Kidney capillary endothelial cell (primary cell): ENCODE measurements at places on chromosomes 6 and 20.

- no peak for DNase-seq
Measured at GRCh38 chr6:34225551-34225950, 11.1 kb upstream of the HMGA1 start.

DNA sequence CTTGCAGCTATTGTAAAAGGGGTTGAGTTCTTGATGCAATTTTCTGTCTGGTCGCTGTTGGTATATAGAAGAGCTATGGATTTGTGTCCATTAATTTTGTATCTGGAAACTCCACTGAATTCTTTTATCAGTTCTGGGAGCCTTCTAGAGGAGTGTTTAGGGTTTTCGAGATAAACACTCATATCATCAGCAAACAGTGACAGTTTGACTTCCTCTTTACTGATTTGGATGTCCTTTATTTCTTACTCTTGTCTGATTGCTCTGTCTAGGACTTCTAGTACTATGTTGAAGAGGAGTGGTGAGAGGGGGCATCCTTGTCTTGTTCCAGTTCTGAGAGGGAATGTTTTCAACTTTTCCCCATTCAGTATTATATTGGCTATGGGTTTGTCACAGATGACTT, 120.8 kb upstream of the SSTR4 start:
- DNase-seq = no peak

DNA sequence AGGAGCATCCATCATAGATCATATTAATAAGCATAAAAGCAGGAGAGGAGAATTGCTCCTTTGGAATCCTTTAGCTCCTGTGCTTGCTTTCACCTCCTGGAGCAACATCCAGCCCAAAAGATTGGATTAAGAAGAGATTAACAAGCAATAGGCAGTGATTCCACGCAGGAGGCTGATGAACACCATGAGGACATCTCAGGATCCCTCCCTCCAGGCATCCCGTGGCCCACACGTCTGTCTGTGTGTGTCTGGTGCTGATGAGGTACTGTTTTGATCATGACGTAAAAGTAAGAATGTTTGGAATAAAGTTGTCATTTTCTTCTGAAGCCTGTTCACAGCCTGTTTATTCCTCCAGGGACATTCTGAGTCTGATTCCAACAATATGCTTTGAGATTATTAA, 185.5 kb upstream of the MYLIP start:
- DNase-seq = no peak

DNA sequence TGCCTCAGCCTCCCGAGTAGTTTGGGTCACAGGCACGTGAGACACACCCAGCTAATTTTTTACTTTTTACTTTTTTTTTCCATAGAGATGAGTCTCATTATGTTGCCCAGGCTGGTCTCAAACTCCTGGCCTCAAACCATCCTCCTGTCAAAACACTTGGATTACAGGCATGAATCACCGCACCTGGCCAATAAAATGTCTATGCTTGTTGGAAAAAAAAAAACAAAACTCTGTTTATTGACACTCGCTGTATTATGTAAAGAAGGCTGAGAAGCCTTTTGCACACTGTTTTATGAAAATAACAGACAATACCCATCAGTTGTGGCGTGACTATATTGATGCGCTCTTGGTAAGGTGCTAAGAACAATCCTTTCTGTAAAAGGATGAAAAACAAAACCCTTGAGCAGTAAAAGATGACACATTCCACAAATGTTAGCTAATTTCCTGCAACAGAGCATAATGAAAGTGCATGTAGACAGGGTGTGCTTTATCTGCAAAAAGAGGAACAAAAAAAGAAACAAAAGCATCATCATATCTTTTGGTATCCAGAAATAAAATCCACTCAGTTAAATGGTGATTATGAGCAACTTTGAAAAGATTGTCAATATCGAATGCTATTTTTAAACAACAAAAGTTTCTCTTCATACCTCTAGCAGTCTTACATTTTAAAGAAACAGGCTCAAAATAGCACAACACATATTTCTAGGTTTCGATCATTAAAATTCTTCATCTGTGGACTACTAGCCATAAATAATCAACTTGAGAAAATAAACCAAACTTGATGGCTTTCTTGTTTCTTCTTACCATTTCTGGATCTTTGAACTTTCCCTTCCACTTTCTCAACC, 108.3 kb upstream of the PHACTR1 start:
- peak; percentile 71 for DNase-seq

DNA sequence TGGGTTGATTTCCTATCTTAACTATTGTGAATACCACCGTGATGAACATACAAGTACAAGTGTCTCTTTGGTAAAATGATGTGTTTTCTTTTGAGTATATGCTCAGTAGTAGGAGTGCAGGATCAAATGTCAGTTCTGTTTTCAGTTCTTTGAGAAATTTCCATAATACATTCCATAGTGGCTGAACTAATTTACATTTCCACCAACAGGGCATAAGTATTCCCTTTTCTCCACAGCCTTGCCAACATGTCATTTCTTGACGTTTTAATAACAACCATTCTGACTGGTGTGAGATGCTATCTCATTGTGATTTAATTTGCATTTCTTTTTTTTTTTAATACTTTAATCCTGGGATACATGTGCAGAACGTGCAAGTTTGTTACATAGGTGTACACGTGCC, 268.8 kb downstream of the CENPW start:
- no peak for DNase-seq

DNA sequence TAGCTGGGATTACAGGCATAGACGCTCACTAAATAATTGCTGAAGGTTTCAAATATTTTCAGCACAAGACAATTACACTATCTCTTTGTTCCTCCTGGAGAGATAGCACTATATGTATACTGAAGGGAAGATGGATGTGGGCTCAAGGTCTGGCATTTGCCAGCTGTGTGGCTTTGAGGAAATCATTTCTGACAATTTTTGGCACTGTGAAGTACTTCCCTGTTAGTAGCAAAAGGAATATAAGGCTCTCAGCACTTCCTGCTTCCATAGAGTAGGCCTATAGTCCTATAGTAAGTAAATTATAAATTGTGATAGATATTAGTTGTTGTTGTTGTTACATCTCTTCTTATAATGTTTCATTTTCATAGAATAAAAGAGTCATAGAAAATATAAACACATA, 271.1 kb downstream of the SAMD5 start:
- DNase-seq = no peak

DNA sequence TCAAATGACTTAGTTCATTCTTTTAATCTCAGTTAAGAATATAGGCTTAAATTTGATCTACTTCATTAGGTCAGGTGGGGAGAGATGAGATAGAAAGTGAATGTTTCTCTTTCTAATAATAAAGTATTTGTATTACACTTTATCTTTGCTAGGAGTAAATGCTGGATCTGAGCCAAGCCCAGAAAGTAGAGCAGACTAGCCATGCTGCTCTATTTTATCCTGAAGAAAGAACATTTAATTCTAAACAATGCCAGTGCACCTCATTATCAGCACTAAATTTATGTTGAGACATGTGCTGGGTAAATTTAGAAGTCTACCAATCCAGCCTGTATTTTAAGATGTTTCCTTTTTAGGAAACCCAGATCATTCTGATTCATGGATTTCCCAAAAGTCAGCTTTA, 43.5 kb downstream of the AKIRIN2 start:
- DNase-seq = no peak

DNA sequence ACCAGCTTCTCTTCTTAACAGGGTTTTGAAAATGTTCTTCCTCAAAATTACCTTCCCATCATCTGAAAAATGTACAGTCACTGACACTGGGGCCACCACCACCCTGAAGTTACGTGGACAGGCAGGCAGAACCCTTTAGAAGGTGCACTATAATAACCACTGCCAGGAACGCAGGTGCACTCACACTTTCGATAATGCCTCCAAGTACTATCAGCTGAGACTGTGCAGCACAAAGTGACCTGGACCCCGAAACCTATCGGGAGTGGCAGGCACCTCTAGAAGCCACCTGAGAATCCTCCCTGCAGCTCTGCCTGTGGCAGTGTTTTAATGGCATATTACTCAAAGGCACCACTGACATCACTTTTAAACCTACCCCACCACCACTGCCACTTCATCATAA, 66.4 kb downstream of the TRERF1 start:
- DNase-seq = no peak

GRCh38 chr6:5050009-5050408, 35.1 kb upstream of the PPP1R3G start:
- no peak for DNase-seq

- peak; percentile 68 for DNase-seq
Measured at GRCh38 chr20:24994470-24995368, 2.2 kb upstream of the APMAP start.

GRCh38 chr20:21303872-21304586, 898 bp downstream of the XRN2 start:
- no peak for DNase-seq

GRCh38 chr20:32484225-32484957, 100.7 kb downstream of the NOL4L start:
- DNase-seq = peak; percentile 26

DNA sequence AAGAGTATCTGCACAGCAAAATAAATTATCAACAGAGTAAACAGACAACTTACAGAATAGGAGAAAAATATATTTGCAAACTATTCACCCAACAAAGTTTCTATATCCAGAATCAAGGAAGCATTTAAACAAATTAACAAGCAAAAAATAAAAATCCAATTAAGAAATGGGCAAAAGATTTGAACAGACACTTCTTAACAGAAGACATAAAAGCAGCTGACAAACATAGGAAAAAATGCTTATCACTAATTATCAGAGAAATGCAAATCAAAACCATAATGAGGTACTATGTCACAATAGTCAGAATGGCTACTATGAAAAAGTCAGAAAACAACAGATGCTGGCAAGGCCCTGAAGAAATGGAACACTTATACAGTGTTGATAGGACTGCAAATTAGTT, 434.2 kb upstream of the ADGRB3 start:
- DNase-seq = no peak

- DNase-seq = no peak
Measured at GRCh38 chr20:34301587-34302311, 1.4 kb downstream of the AHCY start.
